Iris pigment epithelial cell (primary cell): ENCODE measurements at places on chromosomes 5 and 9.
A peak's percentile ranks its signal among the peaks of the same experiment; 100 is the strongest.

DNA sequence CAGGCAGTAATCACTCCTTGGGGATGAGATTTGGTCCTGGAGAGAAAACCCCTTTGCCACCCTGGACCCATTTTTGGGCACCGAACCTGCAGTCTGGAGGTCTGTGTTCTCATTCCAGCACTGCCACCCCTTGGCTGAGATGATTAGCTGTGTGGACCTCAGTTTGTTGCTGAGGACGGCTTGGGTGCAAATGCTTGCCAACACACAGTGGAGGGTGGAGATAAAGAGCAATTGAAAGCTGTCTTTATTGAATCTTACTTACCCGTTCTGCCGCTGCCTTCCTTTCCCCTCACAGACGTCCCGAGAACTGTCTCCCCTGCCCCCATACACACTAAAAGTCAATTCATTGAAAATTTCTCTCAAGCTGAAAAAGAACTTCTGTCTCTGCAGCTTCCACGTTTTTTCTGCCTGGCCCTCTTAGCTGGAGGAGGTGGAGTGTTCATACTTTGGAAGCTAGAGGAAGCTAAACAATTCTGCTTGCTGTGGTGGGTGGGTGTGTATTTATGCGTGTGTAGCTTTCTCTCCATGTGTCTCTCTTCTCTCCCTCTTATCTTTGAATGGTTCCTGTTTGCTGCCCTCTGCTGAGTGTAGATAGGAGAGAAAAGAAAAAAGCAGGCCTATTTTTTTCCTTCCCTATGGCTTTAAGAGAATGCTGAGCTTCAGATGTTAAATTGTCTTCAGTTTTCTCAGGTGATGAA lies 6.6 kb downstream of the GALNT10 start:
- peak; percentile 66 for DNase-seq

GRCh38 chr5:154274828-154275185 lies 84.3 kb downstream of the GALNT10 start:
- no peak for DNase-seq

- DNase-seq = peak; percentile 89
Observed at GRCh38 chr5:145484158-145484557, 351.0 kb downstream of the PRELID2 start.

- DNase-seq = no peak
Observed at GRCh38 chr9:33468215-33468730, 5.5 kb downstream of the NOL6 start.

DNA sequence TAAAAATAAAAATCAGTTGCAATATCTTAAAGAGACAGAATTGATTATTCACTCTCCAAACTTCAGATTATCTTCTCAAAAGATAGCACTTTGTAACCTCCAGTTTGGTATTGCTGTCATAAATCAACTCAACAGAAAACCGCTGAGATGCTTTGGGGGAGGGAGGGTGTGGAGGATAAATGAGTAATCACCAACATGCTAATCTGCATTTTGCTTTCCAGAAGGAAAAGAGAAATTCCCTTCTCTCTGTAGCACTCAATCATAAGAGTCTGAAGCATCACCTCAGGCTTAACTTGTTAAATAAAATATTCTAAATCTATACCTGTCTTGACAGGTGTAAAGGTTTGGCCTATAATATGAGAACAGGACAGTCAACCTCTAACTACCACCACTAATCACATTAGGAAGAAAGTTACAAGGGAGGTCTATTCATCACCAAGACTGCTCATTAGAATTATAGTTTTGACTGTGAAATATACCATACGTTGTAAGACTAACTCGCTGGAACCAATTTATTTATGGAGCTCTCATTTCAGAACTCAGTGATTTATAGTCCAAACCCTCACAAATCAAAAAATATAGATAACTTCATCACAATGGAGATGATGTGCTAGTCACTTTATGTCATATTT lies 89.0 kb downstream of the PIK3R1 start:
- no peak for DNase-seq
